ENCODE measurements at places on chromosomes 5 and 9. TPM values are rescaled to one million over a fixed set of nuclear protein-coding genes. Genes with fewer than 3 reads are reported as not detected.

Gene C5orf63
- 7.5 TPM for total RNA-seq

Gene ZNF618
- 10.2 TPM for total RNA-seq

Gene SPATA9
- not detected for total RNA-seq

Gene IGIP
- total RNA-seq, result 17.7 TPM

Gene GRIN1
- 0.92 TPM for total RNA-seq

Gene PCDHGC3
- total RNA-seq, result 82.4 TPM

Gene CCIN
- total RNA-seq, result 0.18 TPM

Gene DNAH5
- 13.8 TPM for total RNA-seq

Gene GFPT2
- 13.4 TPM for total RNA-seq

Gene NIM1K
- 4.8 TPM for total RNA-seq

Gene DMRTA1
- total RNA-seq, result 1.7 TPM

Gene ARHGEF39
- total RNA-seq, result 1.2 TPM

- peaks cover 16% of the 10 kb centered on the region for H3K27me3 ChIP-seq
- no peaks in the 10 kb centered on the region for H3K4me1 ChIP-seq
- no peaks in the 10 kb centered on the region for H3K36me3 ChIP-seq
- no peak overlapping the region for H3K4me3 ChIP-seq
These were observed 71.3 kb downstream of the PSAT1 start for GRCh38 chr9:78368236-78368635.

DNA sequence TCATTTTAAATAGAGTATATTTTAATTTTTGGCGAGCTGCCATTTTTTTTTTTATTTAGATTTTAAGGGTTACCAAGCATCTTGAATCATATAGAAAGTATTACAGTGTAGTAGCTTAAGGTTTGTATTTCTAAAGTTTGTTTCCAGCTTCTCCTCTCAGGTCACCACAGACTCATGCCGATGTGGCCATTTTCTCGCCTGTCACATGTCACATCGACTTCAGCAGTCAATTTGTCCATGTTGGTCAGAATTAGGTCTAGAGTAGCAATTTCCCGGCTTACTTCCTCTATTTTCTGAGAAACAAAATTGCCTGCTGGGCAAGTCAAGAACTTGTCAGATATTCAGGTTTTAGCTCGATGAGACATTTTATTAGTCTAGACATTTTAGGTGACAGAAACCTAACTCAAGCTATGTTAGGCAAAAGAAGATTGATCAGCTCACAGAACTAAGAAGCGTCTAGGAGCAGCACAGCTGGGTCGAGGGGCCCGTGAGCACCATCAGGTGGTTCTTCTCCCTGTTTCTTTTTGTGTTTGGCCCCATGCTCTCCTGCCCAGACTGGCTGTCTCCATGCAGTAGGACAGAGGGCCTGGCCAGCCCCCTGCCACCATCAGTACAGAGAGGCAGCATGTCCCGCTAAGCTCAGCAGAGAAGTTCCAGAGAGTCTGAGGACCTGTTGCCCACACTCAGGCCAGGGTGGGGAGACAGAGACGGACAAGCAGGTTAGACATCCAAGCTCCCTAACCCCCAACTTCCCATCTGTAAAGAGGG is 48.4 kb upstream of the AFAP1L1 start:
- no peak for DNase-seq
- H3K36me3 ChIP-seq, result no peaks in the 10 kb centered on the region
- H3K4me3 ChIP-seq, result no peak overlapping the region
- no peak overlapping the region for H3K27ac ChIP-seq
- H3K4me1 ChIP-seq, result peaks cover 44% of the 10 kb centered on the region
- H3K27me3 ChIP-seq, result no peaks in the 10 kb centered on the region

DNA sequence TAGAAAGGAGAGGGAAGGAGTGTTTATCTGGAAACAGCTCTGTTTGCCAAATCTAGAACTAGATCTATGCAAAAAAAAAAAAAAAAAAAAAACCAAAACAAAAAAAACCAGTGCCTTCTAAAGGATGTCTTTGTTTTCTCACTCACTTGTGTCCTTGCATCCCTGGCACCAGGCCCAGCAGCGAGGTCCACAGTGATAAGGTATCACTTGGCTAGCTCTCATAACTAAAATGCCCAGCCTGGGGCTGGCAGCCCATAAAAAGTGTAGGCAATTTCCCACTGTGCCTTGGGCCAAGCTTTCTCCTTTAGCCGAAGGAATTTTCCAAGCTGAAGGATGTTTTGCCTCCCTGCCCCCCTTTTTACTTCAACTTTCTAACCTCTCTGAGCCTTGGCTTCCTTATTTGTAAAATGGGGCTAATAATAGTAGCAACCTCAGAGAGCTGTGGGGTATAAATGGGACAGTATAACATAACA is 20.8 kb downstream of the RGS3 start:
- H3K27ac ChIP-seq, result peak overlapping the region; percentile 2
- H3K4me3 ChIP-seq, result no peak overlapping the region
- no peaks in the 10 kb centered on the region for H3K27me3 ChIP-seq
- no peaks in the 10 kb centered on the region for H3K36me3 ChIP-seq
- peaks cover 29% of the 10 kb centered on the region for H3K4me1 ChIP-seq
- DNase-seq, result peak; percentile 57

DNA sequence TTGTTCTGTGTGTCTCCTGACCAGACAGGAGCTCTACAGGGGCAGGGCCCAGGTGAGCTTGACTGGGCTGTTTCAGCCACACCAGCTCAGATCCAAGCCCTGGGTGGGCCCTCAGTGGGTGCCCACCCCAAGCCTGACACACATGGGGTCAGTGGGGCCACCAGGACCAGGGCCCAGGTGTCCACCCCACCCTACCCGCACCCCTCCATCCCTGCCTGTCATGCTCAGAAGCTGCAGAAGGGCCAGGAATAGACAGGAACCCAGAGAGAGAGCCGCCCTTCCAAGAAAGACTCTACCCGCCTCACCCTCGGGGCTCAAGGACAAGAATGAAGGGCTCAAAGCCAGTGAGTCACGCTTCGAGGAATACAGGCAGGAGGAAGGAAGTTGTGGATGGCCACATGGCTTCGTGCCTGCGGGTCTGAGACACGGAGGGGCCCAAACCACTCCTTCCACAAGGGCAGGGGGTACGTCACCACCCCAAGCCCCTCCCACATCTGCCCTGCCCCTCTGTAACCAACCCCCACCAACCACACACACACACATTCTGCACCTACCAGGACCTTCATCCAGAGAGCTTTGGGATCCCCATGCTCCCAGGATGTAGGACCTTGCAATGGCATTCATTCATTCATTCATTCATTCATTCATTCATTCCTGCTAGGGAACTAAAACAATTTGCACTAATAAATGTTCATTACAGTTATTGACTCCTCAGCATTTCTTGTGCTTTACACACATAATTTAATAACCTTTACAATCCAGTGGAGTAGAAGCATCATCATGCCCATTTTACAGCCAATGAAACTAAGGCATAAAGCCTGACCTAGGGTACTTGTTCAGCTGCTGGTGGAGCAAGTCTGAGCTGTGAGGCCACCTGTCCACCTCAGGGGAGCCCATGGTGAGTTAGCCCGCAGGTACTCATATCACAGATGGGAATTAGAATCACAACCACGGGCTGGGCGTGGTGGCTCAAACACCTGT is 55.9 kb upstream of the STXBP1 start:
- H3K27ac ChIP-seq, result peak overlapping the region; percentile 83
- peaks cover 24% of the 10 kb centered on the region for H3K36me3 ChIP-seq
- H3K4me3 ChIP-seq, result peak overlapping the region; percentile 3
- no peaks in the 10 kb centered on the region for H3K27me3 ChIP-seq
- peak; percentile 82 for DNase-seq

DNA sequence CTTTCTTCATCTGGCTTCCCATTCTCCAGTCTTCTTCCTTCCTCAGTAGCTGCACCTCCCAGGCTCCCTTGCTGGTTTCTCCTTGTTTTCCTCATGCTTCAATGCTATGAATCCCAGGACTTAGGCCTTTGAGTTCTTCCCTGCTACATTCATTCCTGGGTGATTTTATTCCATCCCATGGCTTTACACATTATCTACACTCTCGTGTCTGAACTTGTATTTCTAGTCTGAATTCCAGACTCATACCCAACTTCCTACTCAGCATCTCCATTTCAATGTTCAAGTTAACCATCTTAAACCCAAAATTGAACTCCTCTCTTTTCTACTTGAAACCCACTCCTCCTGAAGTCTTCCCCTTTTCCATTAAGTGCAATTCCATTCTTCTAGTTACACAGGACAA is 20.0 kb downstream of the SLC24A2 start:
- H3K27ac ChIP-seq, result no peak overlapping the region
- H3K27me3 ChIP-seq, result no peaks in the 10 kb centered on the region
- no peaks in the 10 kb centered on the region for H3K4me1 ChIP-seq
- no peak for DNase-seq

- peaks cover 3% of the 10 kb centered on the region for H3K36me3 ChIP-seq
- H3K27ac ChIP-seq, result peak overlapping the region; percentile 56
- no peak for DNase-seq
- peak overlapping the region; percentile 2 for H3K4me3 ChIP-seq
These were observed 4.1 kb downstream of the SWI5 start for GRCh38 chr9:128280084-128280622.

DNA sequence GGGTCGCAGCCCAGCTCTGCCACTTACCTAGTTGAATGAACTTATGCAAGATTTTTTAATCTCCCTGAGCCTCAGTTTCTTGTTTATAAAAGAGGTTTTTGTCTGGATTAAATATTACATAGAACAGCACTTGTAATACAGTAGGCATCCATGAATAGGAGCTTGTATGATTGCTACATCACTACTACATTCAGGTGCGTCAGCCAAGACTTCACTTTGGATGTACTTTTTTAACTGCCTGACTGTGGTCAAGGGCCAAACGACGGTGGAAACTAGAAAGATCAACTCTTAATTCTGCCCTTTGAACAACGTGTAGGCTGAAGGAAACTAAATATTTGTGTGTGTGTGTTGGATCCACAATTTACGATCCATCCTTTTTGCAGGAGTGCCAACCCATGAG is 172.8 kb downstream of the RFK start:
- no peaks in the 10 kb centered on the region for H3K36me3 ChIP-seq
- no peaks in the 10 kb centered on the region for H3K27me3 ChIP-seq
- no peak overlapping the region for H3K27ac ChIP-seq
- no peak overlapping the region for H3K4me3 ChIP-seq

GRCh38 chr5:8598996-8599395 is 730.0 kb downstream of the MTRR start:
- H3K36me3 ChIP-seq, result no peaks in the 10 kb centered on the region
- no peak for DNase-seq
- H3K27ac ChIP-seq, result no peak overlapping the region
- no peaks in the 10 kb centered on the region for H3K27me3 ChIP-seq
- no peaks in the 10 kb centered on the region for H3K4me1 ChIP-seq
- H3K4me3 ChIP-seq, result no peak overlapping the region

DNA sequence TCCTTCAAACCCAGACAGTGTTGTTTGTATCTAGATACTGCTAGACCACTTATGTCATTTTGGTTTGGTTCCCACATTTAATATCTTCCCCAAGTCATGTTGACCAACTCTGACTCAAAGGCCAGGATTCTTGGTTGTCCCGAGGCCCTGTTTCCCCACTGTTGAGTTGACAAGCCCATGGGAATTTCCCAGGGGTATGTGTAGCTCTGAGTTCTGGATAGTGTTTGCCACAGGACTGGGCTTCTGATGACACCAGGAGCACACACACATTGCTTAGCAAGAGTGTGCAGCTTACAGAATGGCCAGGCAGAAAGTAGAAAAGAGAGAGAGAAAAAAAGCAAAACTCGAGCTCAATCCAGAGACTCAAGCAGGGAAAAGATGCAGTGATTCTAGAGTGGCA is 214.4 kb downstream of the NXNL2 start:
- H3K27me3 ChIP-seq, result no peaks in the 10 kb centered on the region
- no peak overlapping the region for H3K4me3 ChIP-seq
- peaks cover 23% of the 10 kb centered on the region for H3K4me1 ChIP-seq
- H3K27ac ChIP-seq, result no peak overlapping the region
- no peaks in the 10 kb centered on the region for H3K36me3 ChIP-seq

DNA sequence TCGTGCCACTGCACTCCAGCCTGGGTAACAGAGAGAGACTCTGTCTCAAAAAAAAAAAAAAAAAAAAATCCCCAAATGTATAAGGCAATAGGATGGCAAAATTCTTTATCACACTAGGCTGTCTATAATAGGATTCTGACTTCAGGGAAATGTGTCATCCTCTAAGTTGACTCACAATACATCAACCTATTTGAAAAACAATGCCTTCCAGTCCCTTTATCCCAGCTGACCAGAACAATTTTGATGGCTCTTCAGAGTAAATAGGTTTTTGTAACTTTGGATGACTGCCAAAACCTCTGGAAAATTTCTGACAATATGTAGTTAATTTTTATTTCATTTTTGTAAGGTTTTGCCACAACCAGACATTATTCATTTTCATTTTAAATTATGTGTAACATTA is 184.1 kb downstream of the CCDC192 start:
- no peaks in the 10 kb centered on the region for H3K36me3 ChIP-seq
- H3K4me1 ChIP-seq, result no peaks in the 10 kb centered on the region
- no peak for DNase-seq
- no peak overlapping the region for H3K27ac ChIP-seq

DNA sequence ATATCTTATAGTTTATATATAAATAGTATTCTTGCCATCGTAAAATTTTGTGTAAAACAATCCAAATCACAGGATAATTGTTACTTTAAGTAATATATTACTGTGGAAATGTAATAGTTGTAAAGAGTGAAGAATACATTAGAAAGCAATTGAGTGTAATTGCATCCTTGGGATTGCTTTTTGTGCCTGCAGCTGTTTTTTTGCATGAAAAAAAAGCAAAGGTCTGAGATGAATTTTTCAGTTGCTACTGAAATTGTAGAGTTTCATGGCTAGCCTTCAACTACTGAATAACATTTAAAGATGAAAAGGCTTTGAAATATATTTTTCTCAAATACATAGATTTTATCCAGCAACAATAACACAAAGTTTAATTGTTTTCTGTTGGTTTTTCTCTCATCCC is 232.0 kb upstream of the FAM174A start:
- no peaks in the 10 kb centered on the region for H3K27me3 ChIP-seq
- H3K27ac ChIP-seq, result no peak overlapping the region
- no peak for DNase-seq

DNA sequence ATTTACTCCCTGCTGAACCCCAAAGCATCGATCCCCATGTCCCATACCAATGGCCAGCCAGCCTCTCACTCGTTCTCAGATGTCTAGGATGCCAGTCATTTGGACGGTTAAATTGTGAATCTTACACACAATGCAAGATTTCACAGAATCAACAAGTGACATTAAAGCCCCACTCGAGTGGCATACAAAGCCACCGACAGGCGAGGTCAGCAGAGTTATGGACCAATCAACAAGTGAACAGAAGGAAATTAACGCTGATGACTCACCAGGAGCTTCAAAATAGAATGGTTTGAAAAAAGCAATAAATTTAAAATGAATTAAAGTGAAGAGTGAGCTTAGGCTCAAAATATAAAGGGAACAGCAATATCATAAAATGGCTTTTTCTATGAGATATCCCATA is 8.2 kb upstream of the RUFY1 start:
- no peak for DNase-seq
- H3K4me1 ChIP-seq, result no peaks in the 10 kb centered on the region
- H3K36me3 ChIP-seq, result no peaks in the 10 kb centered on the region
- no peaks in the 10 kb centered on the region for H3K27me3 ChIP-seq
- no peak overlapping the region for H3K27ac ChIP-seq
- no peak overlapping the region for H3K4me3 ChIP-seq

- H3K27ac ChIP-seq, result peak overlapping the region; percentile 28
- DNase-seq, result no peak
- H3K4me3 ChIP-seq, result no peak overlapping the region
These were observed 228.9 kb downstream of the FANCC start for GRCh38 chr9:95088421-95089161.

- no peak overlapping the region for H3K4me3 ChIP-seq
- no peak overlapping the region for H3K27ac ChIP-seq
- H3K36me3 ChIP-seq, result no peaks in the 10 kb centered on the region
- no peaks in the 10 kb centered on the region for H3K4me1 ChIP-seq
- H3K27me3 ChIP-seq, result no peaks in the 10 kb centered on the region
These were observed 29.2 kb upstream of the MSANTD3 start for GRCh38 chr9:100397529-100398266.

All from lower lobe of right lung (tissue), 2 donors.